ENCODE measurements at places on chromosomes 12 and 14. TPM values are rescaled to one million over a fixed set of nuclear protein-coding genes. Genes with fewer than 3 reads are reported as not detected.

LBHD2 gene
- total RNA-seq: not detected

POTEM gene
- total RNA-seq: not detected

GRCh38 chr14:78701246-78701645, 531.1 kb downstream of the NRXN3 start:
- no peak overlapping the region for H3K27ac ChIP-seq
- no peaks in the 10 kb centered on the region for H3K4me1 ChIP-seq
- H3K36me3 ChIP-seq: no peaks in the 10 kb centered on the region
- no peak overlapping the region for H3K4me3 ChIP-seq

DNA sequence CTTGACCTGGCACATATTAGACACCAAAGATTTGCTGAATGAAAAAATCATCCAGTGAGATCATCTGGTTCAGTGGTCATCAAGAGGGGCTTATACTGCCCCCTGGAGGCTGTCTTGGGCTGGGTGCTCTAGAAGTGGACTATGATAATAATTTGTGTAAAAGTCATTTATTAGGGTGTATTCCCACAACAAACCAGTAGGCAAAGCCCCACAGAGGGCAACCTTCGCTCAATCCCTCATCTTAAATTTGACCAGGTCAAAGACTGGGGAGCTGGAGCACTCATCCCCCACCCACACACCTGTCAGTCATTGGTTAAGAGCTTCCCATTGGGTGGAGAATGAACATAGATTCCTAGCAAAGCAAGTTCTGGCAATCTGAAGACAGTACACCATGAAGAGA, 20.0 kb upstream of the FICD start:
- peak; percentile 35 for DNase-seq
- no peaks in the 10 kb centered on the region for H3K36me3 ChIP-seq
- H3K4me3 ChIP-seq: no peak overlapping the region
- no peak overlapping the region for H3K27ac ChIP-seq

- H3K36me3 ChIP-seq: no peaks in the 10 kb centered on the region
- no peak overlapping the region for H3K4me3 ChIP-seq
- no peak for DNase-seq
- peaks cover 2% of the 10 kb centered on the region for H3K4me1 ChIP-seq
- no peak overlapping the region for H3K27ac ChIP-seq
These were observed 14.0 kb upstream of the MUCL1 start for GRCh38 chr12:54840244-54840865.

Data from activated CD4-positive, alpha-beta T cell treated with anti-CD3 and anti-CD28 coated beads, Interleukin-2, amount 10 ng/mL, durations not matched to agents 7 days and 5 days (primary cell).